ENCODE measurements at places on chromosomes 7 and 10. TPM values are rescaled to one million over a fixed set of nuclear protein-coding genes. Genes with fewer than 3 reads are reported as not detected.

ADRA2A gene
- 62.1 TPM for total RNA-seq

- DNase-seq: no peak
- no peak overlapping the region for H3K27ac ChIP-seq
- no peaks in the 10 kb centered on the region for H3K4me1 ChIP-seq
Observed at GRCh38 chr7:26369593-26369992, 77.9 kb downstream of the SNX10 start.

DNA sequence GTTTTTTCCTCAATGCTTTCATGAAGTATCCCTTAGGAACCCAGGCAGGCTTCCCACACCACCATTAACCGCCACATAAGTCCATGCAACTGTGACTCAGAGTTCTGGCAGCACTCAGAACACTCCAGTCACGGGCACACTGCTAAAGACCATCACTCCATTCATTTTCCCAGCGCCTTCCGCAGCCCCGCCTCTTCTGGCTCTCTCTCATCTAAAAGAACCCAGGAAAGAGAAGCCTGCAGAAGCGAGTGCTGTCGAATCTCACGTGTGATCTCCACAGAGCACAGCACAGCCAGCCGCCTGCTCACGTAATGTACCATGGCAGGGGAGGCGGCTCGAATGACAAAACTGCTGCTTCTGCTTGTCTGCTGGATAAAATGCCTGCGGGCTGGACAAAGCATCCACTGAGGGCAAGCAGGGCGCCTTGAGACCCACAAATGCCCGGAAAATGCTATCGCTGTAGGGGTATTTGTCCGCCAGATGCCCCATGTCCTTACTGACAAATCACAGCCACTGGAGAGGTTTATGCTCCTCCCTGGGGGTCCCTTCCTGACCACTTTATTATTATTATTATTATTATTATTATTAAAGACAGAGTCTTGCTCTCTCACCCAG is 1.8 kb downstream of the PSMG3 start:
- H3K4me3 ChIP-seq: no peak overlapping the region
- H3K36me3 ChIP-seq: no peaks in the 10 kb centered on the region
- no peak for DNase-seq
- H3K4me1 ChIP-seq: peaks cover 27% of the 10 kb centered on the region

DNA sequence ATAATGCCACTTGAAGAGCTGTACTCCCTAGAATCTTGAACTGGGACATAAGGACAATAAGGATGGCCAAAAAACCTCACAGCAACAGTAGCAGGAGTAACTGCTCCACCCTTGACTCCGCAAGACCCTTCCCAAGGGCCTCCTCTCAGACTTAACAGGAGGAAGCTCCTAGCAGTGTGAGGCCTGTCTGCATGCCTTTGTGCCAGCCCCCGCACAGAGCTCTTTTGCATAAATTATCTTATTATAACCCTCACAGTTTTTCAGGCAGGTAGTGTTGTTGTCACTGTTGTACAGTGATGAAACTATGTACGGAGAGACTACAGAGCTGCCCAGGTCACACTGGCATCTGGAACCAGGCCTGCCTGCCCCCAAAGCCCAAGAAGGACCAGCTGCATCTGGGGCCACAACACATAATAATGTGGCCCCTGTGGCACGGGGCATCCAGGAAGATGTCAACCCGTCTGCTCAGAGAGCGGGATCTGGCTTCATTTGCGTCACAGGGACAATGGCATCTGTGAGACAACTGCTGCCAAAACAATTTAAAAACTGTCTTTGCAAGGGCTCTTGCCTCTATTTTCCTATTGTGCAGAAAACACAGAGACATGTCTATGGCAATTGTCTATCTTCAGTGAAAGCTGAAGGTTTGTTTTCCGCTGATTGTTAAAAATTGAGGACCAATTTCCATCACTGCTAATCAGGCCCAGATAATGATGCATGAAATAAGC is 249.3 kb upstream of the GRB10 start:
- no peak overlapping the region for H3K4me3 ChIP-seq
- no peak for DNase-seq
- H3K4me1 ChIP-seq: no peaks in the 10 kb centered on the region
- no peaks in the 10 kb centered on the region for H3K27me3 ChIP-seq
- H3K36me3 ChIP-seq: peaks cover 19% of the 10 kb centered on the region

DNA sequence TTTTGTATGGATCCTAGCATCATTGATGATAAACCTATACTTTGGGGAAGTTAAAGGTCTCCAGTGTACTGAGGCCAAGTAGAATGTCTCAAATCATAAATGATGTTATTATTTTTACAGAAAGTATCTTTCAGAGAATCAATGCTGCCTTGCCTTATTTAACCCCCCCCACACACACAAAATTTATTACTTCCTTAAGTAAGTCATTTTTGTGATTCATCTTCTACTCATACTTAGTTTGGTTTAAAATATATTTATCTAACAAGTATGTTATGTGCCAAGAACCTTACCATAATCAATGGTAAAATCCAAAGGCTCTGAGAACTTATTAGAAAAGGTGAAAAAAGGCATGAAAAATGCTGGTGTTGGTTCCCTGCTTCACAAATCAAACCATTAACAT is 18.8 kb upstream of the CLDN12 start:
- H3K36me3 ChIP-seq: peaks cover 9% of the 10 kb centered on the region
- no peak overlapping the region for H3K27ac ChIP-seq
- no peak for DNase-seq
- no peaks in the 10 kb centered on the region for H3K27me3 ChIP-seq

DNA sequence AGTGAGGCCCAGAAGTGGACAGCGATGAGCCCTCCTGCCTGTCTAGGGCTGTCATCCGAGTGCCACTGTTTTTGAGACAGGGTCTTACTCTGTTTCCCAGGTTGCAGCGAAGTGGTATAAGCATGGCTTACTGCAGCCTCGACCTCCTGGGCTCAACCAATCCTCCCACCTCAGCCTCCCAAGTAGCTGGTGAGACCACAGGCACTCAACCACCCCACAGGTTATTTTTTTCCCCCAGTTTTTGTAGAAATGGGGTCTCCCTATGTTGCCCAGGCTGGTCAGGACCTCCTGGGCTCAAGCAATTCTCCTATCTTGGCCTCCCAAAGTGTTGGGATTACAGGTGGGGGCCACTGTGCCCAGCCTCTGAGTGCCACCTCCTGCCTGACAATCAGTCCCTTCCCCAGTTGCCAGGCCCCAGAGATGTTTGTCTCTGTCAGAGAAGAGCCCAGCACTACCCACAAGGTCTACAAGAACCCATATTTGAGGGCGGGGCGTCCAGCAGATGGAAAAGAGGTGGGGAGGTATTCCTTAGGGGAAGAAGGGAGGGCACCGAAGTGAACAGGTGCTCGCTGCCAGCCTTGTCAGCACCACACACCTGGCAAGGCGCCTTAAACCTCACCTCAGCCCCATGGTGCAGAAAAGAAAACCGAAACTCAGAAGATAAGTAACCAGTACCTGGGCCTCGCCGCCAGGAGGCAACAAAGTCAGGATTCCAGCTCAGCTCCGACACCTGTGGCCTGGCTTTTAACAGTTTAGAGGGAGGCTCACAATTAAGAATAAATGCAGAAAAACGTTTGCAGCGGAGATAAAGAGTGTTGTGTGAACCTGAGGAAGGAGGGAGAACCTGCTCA is 77.4 kb upstream of the ANLN start:
- no peak overlapping the region for H3K4me3 ChIP-seq
- DNase-seq: no peak
- no peak overlapping the region for H3K27ac ChIP-seq
- no peaks in the 10 kb centered on the region for H3K4me1 ChIP-seq
- no peaks in the 10 kb centered on the region for H3K27me3 ChIP-seq

Data from tibial nerve (tissue), 4 donors.